ENCODE measurements at places on chromosomes 11 and 22.

DNA sequence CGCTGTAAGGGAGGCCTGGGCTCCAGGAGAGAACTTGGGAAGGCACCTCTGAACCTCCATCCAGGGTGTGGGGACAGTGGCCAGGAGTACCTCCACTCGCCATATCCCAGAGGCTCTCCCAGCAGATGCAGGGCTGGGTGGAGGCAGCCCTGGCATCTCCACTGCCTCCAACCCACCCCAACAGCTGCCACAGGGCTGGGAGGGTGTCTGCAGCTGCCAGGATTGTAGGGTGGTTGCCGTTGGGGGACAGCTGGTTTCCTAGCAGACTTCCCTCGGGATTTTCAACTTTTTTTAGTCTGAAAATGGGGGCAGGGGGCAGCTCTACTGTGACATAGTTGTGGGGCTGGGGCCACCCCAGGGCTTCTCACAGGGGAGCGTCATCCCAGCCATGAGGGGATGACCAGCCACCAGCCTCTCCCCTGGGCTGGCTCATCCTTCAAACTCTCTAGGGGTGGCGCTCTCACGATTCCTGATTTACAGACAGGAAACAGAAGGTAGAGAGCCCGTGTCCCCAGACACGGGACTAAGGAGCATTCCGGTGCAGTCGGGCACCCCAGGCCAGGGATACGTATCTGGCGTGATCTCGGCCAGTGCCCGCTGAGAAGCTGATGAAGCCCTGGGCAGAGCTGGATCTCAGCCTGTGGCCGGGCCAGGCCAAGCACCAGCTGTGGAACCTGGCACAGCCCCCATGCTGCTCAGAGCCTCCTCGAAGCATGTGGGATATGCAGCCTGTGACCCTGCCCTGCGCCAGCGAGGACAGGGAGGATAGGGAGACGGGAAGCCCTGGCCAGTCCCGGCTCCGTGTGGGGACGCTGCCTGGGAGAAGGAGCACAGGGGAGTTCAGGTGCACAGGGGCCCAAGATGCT lies 9.9 kb downstream of the PRR5 start:
- no peak for DNase-seq

- no peak for DNase-seq
Measured at GRCh38 chr22:40331706-40332105, 14.6 kb upstream of the ADSL start.

GRCh38 chr11:112368381-112368780 lies 107.7 kb upstream of the PLET1 start:
- no peak for DNase-seq

- no peak for DNase-seq
Measured at GRCh38 chr11:73334384-73335203, 26.5 kb downstream of the ARHGEF17 start.

Measured in activated T-helper 1 cell treated with anti-CD3 and anti-CD28 coated beads, Interleukin-2, amount 50 U/mL, for 16 hours (primary cell).